Frontal cortex (tissue), 4 donors: ENCODE measurements at places on chromosomes 13 and 19. TPM values are rescaled to one million over a fixed set of nuclear protein-coding genes. Genes with fewer than 3 reads are reported as not detected.
A peak's percentile ranks its signal among the peaks of the same experiment; 100 is the strongest.

GRCh38 chr13:98672947-98673613, 79.4 kb downstream of the SLC15A1 start:
- DNase-seq = peak; percentile 78

GRCh38 chr19:8580710-8581281, 3.6 kb upstream of the MYO1F start:
- peak; percentile 80 for DNase-seq

DNA sequence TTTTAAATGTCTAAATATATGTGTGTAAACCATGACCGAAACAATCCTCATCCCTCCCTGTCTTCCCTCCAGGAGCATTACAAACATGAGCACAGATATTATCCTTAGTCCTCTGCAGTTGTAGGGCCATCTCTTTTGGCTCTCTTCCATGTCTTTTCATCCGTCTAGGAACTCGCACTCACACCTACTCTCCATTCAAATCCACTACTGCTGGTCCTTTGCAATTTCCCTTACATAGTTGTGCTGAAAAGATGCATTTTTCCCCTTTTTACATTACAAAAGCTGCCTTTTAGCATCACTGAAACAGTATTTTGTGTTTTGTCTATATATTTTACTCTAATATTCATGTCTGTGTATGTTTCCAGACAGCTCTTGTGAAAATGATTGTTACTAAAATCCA, 237.8 kb downstream of the DACH1 start:
- DNase-seq = no peak

- no peak for DNase-seq
These were observed 60.3 kb downstream of the RAB20 start for GRCh38 chr13:110501188-110501587.

DNA sequence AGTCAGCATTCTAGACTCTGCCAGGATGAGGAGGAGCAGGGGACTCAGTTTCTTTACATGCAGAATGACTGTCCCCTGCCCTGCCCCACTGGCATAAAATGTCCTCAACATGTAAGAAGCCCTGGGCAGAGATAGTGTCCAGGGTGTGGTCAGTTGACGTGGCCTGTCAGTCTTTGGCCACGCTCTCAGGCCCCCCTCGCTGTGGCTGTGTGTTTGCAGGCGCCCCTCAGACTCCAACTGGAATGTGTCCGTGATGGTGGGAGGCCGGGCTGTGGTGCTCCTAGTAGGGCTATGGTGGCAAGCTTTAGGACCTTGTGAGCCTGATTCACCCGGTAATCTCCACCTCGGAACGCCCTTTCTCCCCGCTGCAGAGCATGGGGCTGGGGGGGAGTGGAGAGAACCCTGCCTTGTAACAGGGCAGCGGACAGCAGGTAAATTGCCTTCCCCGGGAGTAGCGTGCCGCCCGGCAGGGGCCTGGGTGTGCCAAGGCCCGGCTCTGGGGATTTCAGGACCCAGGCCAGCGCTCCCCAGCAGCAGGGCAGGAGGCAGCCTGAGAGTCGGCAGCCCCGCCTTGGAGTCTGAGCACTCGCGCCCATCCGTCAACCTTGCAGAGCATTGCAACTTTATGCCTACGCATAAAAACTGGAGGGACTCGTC, 62.3 kb downstream of the CHST8 start:
- DNase-seq = peak; percentile 44

DNA sequence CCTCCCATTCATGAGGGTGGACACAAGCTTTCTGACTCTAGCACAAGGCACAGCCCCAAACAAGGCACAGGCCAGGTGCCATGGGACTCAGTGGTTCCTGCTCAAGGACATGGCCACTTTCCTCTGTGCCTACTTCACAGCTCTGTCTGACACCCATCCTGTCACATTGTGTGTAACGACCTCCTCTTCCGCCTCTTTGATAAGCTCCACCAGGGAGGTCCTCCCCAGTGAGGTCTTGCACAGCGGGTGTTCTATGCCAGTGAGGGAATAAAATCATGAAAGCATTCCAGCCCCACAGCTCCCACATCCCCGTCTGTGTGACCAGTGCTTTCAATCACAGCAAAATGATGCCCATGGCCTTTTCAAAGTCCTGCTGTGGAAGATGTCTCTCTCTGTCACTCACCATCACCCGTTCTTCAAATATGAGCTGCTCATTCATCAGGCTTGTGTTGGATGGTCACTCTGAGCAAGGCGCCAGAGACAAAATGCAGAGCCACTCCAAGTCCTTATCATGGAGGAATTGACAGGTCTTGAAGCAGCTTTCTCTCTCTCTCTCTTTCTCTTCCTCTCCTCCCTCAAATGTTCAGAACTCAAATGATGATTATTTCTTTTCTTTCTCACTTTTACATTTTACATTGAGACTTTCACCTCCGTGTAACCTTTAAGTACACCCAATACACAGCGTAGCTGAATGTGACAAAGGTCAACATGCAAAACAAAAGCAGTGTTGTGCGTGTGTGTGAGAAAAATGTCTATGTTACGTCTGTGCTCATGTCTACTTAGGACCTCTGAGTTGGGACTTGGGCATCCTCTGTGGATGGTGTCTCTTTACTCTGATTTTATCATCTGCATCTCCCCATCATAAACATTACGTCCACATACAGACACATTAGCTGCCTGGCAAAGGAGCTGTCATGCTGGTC, 8.0 kb upstream of the SPATA13 start:
- no peak for DNase-seq

GRCh38 chr13:43434191-43434590, 352.6 kb downstream of the ENOX1 start:
- DNase-seq = no peak

GRCh38 chr19:56101746-56102535, 19.2 kb downstream of the ZNF787 start:
- DNase-seq = no peak

DNA sequence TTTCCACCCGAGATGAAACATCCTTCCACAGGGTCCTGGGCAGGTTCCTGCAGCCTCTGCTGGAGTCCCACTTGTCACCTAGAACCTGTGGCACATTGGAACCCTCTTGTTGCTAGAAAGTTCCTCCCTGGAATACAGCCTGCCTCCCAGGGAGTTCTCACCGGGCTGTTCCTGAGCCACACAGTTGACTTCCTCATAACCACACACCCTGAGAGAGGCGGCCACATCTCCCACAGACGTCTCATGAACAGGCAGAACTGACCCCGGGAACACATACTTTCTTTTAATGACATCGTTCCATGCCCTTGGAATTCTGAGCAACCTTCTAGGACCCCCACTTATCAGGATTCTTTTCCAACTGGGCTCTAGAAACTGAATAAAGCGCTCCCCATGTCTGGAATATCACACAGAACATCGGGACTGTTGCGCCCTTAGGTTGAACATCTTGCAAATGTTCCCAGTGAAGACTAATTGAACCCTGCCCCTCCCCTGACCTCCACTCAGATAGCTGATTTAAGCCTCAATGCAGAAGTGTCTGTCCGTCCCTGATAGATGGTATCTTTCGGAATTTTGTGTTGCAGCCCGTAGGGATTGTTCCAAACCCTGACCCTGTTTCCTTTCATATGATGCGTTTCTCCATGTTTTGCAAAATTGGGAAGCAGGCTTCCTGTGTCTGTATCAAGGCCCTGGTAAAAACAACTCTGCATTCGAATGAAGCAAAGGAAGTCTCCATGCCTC, 91.1 kb downstream of the RAB20 start:
- DNase-seq = no peak

- DNase-seq = no peak
These were observed 2.9 kb downstream of the NOTCH3 start for GRCh38 chr19:15197942-15198341.

DNA sequence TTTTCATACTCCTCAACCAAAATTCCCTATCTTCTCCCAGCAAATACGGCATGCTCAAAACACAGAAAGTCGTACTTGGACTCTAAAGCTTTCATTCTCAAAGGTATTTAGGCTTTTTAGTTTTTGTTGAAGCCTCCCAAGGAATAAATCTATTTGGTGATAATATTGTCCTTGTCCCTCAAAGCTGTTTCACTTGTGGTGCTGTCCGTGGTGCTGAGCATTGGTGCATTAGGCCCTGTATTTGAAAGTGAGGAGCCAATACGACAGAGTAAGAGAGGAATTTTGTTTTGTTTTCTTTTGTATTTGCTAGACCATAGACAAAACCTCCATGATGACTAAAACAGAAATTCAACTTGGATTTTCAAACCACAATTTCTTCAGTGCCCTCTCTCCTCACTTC, 3.2 kb upstream of the LGALS13 start:
- no peak for DNase-seq

FSD1 gene
- 38.7 TPM for total RNA-seq

RGS9BP gene
- total RNA-seq = 0.41 TPM

CRTC1 gene
- total RNA-seq = 7.3 TPM

ZNF729 gene
- total RNA-seq = not detected
